Endothelial cell (in vitro differentiated cells): ENCODE measurements at places on chromosomes 4 and X. TPM values are rescaled to one million over a fixed set of nuclear protein-coding genes. Genes with fewer than 3 reads are reported as not detected.

Gene PARM1
- 0.18 TPM for total RNA-seq

Gene RTL5
- total RNA-seq, result 8.5 TPM

Gene LNX1
- total RNA-seq, result 25.7 TPM

Gene USP38
- total RNA-seq, result 19.4 TPM

Gene FGF2
- total RNA-seq, result 26.1 TPM

Gene ZNF711
- 21.2 TPM for total RNA-seq

Gene SYNPO2
- 1.1 TPM for total RNA-seq

Gene PF4V1
- not detected for total RNA-seq

Gene RNF175
- total RNA-seq, result 0.36 TPM

DNA sequence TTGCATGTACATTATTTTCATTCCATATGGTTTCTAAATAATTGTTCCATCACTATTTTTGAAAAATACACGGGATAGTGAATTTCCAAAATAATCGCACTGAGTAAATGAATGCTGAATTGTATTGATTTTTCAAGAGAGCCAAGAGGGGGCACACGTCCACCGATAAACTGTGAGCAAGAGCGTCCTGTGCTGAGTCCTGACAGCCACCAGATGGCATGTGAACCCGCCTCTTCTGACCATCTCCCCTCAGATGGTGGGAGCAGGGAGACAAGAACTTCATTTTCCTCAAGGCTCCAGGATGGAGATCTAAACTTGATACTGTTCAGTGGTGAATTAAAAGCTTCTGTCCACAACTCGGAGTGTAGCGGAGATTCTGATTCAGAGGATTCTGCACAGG lies 30.6 kb upstream of the IL9R start:
- H3K4me1 ChIP-seq, result no peaks in the 10 kb centered on the region
- no peak overlapping the region for H3K27ac ChIP-seq
- H3K36me3 ChIP-seq, result peaks cover 25% of the 10 kb centered on the region
- no peak overlapping the region for H3K4me3 ChIP-seq
- H3K27me3 ChIP-seq, result peaks cover 5% of the 10 kb centered on the region
- DNase-seq, result no peak

- H3K4me3 ChIP-seq, result no peak overlapping the region
- no peak overlapping the region for H3K27ac ChIP-seq
- peaks cover 9% of the 10 kb centered on the region for H3K27me3 ChIP-seq
These were observed 50.4 kb downstream of the C4orf50 start for GRCh38 chr4:5967783-5968182.

DNA sequence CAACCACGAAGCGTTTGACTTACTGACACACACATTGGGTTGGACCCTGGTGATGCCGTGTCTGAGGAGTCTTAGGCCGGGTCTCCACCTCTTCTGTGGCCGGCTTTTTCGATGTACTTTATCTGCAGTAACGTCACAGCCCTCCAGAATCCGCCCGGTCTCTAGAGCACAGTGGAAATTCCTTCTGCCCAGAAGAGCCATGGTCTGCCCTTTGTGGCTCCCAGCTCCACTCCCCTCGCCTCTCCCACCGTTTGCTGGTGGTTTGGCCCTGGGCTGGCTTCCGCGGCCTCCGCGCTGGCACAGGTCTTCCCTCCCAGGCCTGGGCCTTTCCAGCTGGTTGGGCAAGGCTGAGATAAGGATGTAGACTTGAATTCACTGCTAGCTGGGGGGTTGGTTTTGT lies 4.3 kb downstream of the MAEA start:
- H3K36me3 ChIP-seq, result peaks cover 22% of the 10 kb centered on the region
- DNase-seq, result no peak
- peaks cover 29% of the 10 kb centered on the region for H3K4me1 ChIP-seq
- H3K4me3 ChIP-seq, result no peak overlapping the region

DNA sequence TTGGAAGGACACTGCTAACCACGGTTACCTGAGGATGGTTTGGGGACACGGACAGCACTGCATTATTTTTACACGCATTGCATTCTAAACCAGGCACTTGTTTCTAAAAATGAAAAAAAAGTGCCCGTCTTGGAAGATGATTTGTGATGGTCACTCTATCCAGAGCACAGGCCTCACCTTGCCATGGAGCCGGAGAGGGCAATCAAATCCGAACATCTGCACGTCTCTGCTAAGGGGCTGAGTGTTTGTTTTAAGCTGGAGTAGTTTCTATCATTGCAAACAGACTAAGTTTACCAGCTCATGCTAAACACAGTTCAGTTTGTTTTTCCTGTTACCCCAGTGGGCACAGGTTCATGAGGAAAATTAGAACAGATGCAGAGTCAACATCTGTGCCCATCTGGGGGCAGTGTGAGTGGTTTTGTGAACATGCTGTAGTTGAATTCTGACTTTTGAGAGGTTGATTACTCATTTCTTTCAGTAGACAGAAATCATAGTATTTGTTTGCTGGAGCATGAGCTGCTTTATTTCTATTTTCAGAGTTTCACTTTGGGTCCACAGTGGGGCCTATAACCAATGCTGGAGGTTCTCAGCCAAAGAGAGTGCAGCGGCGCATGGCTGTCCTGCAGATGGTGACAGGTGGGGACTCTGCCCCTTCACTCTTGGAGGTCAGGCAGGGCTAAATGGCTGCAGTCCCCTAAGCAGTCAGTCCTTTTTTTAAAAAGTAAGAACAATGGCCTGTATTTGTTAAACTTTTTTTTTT lies 65.4 kb upstream of the ENPP6 start:
- no peak for DNase-seq
- no peaks in the 10 kb centered on the region for H3K36me3 ChIP-seq
- H3K4me3 ChIP-seq, result no peak overlapping the region
- peaks cover 15% of the 10 kb centered on the region for H3K4me1 ChIP-seq

GRCh38 chr4:156966836-156967235 lies 4.8 kb downstream of the PDGFC start:
- DNase-seq, result no peak
- H3K27ac ChIP-seq, result no peak overlapping the region
- no peak overlapping the region for H3K4me3 ChIP-seq
- peaks cover 7% of the 10 kb centered on the region for H3K27me3 ChIP-seq
- H3K36me3 ChIP-seq, result peaks cover 2% of the 10 kb centered on the region

GRCh38 chr4:80073473-80074008 lies 512 bp upstream of the ANTXR2 start:
- peaks cover 22% of the 10 kb centered on the region for H3K36me3 ChIP-seq
- peaks cover 12% of the 10 kb centered on the region for H3K27me3 ChIP-seq
- H3K4me1 ChIP-seq, result peaks cover 28% of the 10 kb centered on the region
- no peak for DNase-seq
- H3K4me3 ChIP-seq, result peak overlapping the region; percentile 98

DNA sequence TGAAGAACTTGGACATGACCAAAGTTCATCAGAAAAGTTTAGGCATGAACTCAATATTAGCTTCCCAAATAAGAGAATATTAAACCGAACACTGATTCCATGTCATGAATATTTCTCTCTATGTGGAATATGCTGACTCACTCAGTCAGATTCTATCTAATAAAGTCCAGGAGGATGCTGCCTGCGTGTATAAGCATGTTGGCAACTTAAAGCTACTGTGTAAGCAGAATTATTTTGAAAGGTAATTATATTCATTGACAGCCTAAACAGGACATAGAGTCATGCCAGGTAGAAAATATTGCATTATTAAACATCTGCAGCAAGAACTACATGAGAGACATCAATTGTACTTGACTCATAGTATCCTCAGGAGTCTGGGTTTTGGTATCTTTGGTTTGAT lies 367.9 kb upstream of the SPOCK3 start:
- H3K4me1 ChIP-seq, result no peaks in the 10 kb centered on the region
- H3K27me3 ChIP-seq, result no peaks in the 10 kb centered on the region
- no peaks in the 10 kb centered on the region for H3K36me3 ChIP-seq
- DNase-seq, result no peak
- no peak overlapping the region for H3K27ac ChIP-seq
- no peak overlapping the region for H3K4me3 ChIP-seq

DNA sequence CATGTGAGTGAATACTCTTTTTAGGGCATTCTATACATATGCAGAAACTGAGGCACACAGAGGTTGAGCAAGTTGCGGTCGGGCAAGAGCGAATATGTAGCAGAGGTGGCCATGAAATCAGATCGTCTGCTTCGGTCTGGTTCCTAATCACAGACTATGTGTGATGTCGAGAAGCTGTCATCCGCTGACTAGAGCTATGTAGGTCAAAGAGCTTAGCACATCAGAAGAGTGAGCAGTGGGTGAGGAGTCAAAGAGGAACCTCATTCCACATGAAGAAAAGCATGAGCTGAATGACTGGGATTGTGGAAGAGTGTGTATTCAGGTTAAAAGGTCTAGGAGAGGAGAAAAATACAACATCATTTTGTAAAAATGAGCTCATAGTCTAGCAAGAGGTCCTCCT lies 19.0 kb downstream of the GAB3 start:
- H3K36me3 ChIP-seq, result no peaks in the 10 kb centered on the region
- H3K4me3 ChIP-seq, result no peak overlapping the region
- peaks cover 27% of the 10 kb centered on the region for H3K4me1 ChIP-seq
- no peak for DNase-seq
- no peak overlapping the region for H3K27ac ChIP-seq

GRCh38 chr4:75919920-75920319 lies 17.7 kb upstream of the PPEF2 start:
- no peak for DNase-seq
- no peaks in the 10 kb centered on the region for H3K27me3 ChIP-seq
- peaks cover 10% of the 10 kb centered on the region for H3K36me3 ChIP-seq
- H3K27ac ChIP-seq, result no peak overlapping the region
- H3K4me3 ChIP-seq, result no peak overlapping the region
- H3K4me1 ChIP-seq, result peaks cover 12% of the 10 kb centered on the region

GRCh38 chr4:20318909-20319277 lies 67.2 kb downstream of the SLIT2 start:
- H3K4me3 ChIP-seq, result no peak overlapping the region
- H3K36me3 ChIP-seq, result no peaks in the 10 kb centered on the region
- no peaks in the 10 kb centered on the region for H3K27me3 ChIP-seq
- DNase-seq, result no peak
- no peak overlapping the region for H3K27ac ChIP-seq

DNA sequence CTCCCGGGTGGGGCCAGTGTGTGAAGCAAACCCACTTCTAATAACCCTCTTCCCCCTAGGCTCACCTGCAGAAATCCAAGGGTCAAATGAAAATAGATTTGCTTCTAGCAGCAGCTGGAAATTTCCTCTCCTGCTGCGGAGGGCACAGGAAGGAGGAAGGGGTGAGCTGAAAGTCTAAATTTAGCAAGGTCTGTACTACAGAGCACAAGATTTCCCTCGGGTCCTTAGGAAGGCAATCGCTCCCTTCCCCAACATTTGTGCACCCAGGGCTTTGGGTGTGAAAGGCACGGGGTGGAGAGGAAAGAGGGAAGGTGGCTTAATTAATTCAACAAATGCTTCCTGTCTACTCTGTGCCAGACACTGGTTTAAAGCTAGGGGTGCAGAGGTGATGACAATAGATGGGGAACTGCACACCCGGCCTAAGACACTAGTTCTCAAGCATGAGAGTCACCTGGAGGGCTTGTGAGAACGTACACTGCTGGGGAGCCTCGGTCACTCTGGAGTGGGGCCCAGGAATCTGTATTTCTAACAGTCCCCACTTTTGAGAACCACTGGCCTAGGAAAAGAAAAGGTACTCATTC lies 204.4 kb downstream of the NSUN7 start:
- H3K27me3 ChIP-seq, result peaks cover 2% of the 10 kb centered on the region
- peaks cover 27% of the 10 kb centered on the region for H3K4me1 ChIP-seq
- no peak for DNase-seq
- peak overlapping the region; percentile 30 for H3K27ac ChIP-seq
- peaks cover 3% of the 10 kb centered on the region for H3K36me3 ChIP-seq

DNA sequence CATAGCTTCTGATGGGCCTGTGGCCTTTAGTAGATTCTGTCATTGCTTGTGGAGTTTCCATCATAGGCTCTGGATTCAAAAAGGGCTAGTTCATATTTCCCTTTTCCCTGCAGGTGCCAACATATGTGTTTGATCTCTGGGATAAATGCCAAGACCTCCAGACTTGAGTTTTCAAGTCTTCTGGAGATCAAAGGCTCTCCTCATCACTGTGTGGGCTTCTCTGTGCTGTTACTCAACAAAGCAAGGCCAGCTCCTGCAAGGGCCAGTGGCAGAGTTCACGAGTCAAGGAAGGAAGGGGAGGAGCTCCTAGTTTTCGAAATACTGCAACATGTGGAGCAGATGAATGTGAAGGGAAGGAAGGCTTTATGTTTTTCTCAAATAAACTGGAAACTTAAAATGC lies 62.7 kb upstream of the SCML1 start:
- no peak overlapping the region for H3K27ac ChIP-seq
- H3K4me1 ChIP-seq, result no peaks in the 10 kb centered on the region
- no peaks in the 10 kb centered on the region for H3K27me3 ChIP-seq
- DNase-seq, result no peak

DNA sequence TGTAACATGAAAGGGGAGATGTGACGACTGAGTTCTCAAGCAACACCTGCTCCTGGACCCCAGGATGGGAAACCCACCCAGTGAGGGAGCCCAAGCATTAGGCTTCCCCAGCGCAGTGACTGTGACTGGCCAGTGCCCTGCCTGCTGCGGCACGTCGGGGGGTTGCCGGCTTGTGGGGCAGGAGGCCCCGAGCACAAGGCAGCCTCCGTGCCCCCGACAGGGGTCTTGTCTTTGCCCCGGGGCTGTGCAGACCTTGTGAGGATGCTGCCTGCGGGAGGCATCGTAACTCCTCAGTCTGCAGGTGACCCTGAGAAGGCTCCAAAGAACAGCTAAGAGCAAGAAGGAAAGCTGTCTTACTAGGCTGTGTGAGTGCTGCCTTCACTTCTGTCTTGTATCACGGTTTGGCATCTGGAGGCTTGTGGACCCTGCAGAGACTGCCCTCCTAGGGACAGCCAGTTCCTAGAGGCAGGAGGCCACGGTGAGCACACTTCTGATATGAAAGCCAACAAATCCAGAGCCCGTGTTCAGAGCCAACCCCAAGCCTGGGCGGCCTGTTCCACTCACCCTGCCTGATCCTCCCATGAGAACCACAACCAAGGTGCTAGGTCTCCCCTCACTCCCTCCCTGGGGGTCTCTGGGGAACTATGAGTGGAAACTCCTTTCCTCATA lies 47.7 kb downstream of the FGFRL1 start:
- no peaks in the 10 kb centered on the region for H3K4me1 ChIP-seq
- no peak overlapping the region for H3K27ac ChIP-seq
- no peaks in the 10 kb centered on the region for H3K36me3 ChIP-seq
- no peak overlapping the region for H3K4me3 ChIP-seq

DNA sequence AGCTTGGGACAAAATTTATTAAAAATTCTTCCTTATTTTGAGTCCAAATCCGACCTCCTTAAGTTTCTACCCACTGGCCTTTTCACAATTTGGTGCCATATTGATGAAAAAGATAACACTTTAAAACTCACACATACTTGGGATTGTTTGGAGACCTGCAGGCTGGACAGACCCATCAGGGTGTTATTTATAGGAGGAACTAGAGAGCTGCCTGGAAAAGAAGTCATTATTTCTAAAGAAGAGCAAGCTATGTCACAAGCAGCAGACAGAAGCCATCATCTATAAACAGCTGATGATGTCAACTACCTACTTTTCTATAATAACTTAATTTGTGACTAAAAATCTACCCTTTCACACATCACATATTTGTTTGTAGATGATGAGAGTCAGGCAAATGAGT lies 56.2 kb downstream of the COX18 start:
- no peak overlapping the region for H3K4me3 ChIP-seq
- DNase-seq, result no peak
- H3K27me3 ChIP-seq, result peaks cover 2% of the 10 kb centered on the region
- no peaks in the 10 kb centered on the region for H3K4me1 ChIP-seq

GRCh38 chrX:13164611-13165010 lies 120.2 kb upstream of the FAM9C start:
- no peaks in the 10 kb centered on the region for H3K36me3 ChIP-seq
- H3K27ac ChIP-seq, result peak overlapping the region; percentile 61
- H3K4me1 ChIP-seq, result peaks cover 28% of the 10 kb centered on the region

- H3K4me3 ChIP-seq, result no peak overlapping the region
- H3K4me1 ChIP-seq, result peaks cover 2% of the 10 kb centered on the region
- DNase-seq, result no peak
- H3K27me3 ChIP-seq, result no peaks in the 10 kb centered on the region
These were observed 41.5 kb downstream of the CD40LG start for GRCh38 chrX:136689436-136689835.
